ENCODE measurements at places on chromosomes 4 and X.

GRCh38 chrX:17377091-17377717 is 2.2 kb downstream of the NHS start:
- peak; percentile 55 for DNase-seq

- DNase-seq: no peak
These were observed 224.6 kb downstream of the ANAPC10 start for GRCh38 chr4:144873226-144873990.

DNA sequence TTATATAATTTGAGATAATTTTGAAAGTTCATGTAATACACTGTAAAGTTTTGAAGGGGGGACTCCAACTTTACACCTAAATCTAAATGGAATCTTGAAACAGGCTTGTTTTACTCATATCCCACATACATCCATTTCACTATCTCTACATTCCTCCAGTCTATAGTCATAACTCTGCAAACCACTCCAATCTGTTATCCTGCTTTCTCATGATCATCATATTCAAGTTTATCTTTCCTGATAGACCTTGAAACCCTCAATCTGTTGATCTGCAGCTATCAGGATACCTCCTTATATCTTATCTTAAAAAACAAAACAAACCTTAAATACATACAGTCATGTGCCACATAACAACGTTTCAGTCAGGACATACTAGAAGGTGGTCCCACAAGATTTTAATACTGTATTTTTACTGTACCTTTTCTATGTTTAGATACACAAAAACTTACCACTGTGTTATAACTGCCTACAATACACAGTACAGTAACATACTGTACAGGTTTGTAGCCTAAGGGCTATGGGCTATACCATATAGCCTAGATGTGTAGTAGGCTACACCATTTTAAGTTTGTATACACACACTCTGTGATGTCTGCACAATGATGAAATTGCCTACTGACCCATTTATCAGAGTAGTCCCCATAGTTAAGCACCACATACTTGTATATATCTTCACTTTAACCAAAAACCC is 14.0 kb downstream of the CHIC2 start:
- no peak for DNase-seq

GRCh38 chr4:137819964-137820383 is 287.7 kb upstream of the PCDH18 start:
- peak; percentile 32 for DNase-seq

DNA sequence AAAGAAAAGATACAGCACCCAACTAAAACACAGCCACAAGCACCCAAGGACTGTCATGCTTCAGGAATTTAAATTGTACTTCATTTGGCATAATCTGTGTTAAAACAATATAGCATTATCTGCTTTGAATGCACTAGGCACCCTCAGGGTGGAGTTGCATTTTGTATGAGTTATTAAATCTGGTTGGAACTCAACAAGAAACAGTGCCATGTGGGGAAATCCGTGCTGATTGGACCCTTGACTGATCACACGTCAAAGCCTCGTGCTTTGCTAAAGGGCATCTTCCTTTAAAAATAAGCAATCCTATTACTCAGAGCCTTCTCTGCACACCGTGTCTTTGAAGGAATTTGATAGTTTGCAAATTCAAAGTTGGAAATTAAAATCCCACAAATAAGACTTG is 35.4 kb downstream of the IGFBP7 start:
- no peak for DNase-seq

DNA sequence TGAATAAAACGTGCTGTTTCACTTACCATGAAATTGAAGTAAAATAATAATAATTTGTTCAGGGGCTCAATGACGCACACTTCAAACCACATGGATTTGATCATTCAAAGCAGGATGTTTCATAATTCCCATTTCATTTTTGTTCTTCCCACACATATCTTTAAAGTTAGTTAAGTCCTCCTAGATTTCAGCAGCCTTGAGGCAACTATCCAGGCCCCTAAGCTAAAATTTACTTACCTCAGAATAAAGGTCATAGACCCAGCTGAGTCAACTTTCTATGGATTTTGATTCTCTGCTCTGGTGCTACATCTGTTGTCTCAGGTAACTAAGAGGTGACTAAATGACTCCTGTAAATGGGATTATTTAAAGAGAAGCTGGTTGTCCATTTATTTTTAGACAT is 25.0 kb downstream of the GPR174 start:
- no peak for DNase-seq

DNA sequence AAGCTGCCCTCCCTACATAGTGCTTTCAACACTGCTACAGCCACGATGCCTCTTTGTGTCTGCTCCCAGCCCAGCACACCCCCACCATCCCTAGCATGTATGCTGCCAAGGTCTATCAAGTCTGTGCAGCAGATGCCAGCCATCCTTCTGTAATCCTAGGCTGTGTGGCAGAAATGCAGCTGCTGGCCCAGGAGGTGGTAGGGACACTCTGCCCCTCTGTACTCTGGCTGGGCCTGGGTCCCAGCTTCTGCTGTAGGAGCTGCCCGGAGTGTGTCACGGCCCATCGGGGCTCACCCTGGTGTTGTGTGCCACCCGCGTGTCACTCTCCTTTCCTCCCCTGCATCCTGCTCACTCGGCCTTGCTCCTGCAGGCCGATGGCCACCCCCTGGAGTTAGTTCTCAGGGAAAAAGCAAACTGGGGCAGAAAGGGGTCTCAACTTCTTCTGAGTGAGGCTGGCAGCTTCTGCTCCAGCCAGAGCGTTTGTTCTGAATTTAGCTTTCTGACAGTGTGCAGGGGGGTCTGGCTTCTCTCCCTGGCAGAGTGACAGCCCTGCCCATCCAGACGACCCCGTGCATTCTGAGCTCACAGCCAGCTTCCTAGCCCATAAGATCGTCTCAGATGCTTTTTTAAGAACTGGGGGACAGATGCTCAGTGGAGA is 22.7 kb downstream of the PSAPL1 start:
- no peak for DNase-seq

GRCh38 chr4:140595065-140595464 is 26.3 kb upstream of the UCP1 start:
- peak; percentile 32 for DNase-seq

GRCh38 chr4:80989921-80990544 is 40.5 kb upstream of the BMP3 start:
- peak; percentile 28 for DNase-seq

GRCh38 chrX:49960061-49960460 is 37.7 kb downstream of the CLCN5 start:
- DNase-seq: no peak

GRCh38 chr4:86184216-86184900 is 175.5 kb downstream of the MAPK10 start:
- no peak for DNase-seq

DNA sequence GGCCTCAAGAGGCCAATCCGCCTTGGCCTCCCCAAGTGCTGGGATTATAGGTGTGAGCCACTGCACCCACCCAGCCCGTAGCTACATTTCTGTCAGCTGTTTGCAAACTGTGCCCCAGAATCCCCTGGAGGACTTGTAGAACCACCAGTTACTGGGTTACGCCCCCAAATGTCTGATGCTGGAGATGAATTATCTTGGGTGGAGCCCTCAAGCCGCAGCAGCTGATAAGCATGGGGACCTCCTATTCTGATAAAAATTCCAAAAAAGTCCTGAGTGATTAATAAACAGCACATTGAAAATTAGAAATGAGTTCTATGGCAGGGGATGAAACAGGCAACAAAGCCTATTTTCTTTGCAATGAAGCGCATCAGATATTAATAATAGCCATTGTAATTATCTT is 105.0 kb downstream of the PTTG2 start:
- DNase-seq: no peak

- DNase-seq: no peak
These were observed 46.3 kb downstream of the ARHGEF9 start for GRCh38 chrX:63738696-63739095.

DNA sequence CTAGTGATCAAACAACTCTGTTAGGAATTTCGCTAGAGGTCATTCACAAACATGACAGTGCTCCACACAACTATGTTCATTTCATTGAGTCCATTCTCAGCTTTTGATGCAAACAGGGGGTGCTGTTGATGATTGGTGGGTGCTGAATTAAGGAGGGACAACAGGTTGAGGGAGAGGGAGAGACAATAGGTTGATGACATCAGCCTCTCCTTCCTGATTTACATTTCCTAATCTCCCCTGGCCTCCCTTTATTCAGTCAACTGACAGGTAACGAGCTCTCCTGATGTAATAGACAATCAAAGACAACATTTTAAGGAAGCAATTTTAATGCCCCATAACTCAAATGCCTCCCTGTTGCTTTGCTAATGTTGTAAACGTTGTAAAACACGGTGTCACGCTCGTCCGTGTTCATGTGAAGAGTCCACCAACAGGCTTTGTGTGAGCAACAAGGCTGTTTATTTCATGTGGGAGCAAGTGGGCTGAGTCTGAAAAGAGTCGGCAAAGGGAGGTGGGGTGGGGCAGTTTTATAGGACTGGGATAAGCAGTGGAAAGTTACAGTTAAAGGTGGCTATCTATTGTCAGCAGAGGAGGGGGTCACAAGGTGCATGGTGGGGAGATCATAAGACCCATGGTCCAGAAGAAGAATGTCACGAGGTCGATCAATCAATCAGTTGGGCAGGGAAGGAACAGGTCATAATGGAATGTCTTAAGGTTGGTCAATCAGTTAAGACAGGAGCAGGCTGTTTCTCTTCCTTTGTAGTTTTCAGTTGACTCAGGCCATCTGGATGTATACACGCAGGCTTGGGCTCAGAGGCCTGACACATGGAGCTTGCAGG is 4.8 kb upstream of the GAR1 start:
- no peak for DNase-seq

DNA sequence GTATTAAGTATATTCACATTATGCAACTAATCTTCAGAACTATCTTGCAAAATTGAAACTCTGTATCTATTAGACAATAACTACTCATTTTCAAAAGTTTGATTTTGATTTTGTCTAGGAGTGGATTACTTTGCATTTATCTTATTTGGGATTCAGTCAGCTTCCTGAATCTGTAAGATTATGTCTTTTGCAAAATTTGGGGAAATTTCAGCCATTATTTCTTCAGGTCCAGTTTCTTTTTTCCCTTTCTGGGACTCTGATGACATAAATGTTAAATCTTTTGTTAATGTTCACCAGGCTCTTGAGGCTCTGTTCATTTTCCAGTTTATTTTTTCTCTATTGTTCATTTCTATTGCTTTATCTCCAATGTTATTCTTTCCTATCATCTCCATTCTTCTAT is 15.0 kb downstream of the RPS6KA3 start:
- DNase-seq: no peak

GRCh38 chr4:26145212-26145611 is 175.6 kb upstream of the RBPJ start:
- no peak for DNase-seq

GRCh38 chr4:158053086-158053485 is 119.7 kb downstream of the GASK1B start:
- no peak for DNase-seq

GRCh38 chr4:104763554-104764222 is 269.0 kb upstream of the CXXC4 start:
- DNase-seq: no peak

- DNase-seq: no peak
These were observed 157.8 kb downstream of the RELL1 start for GRCh38 chr4:37528166-37528885.

GRCh38 chr4:62543002-62543401 is 1342.9 kb downstream of the ADGRL3 start:
- no peak for DNase-seq

- no peak for DNase-seq
These were observed 3.1 kb downstream of the SCML1 start for GRCh38 chrX:17740137-17741122.

DNA sequence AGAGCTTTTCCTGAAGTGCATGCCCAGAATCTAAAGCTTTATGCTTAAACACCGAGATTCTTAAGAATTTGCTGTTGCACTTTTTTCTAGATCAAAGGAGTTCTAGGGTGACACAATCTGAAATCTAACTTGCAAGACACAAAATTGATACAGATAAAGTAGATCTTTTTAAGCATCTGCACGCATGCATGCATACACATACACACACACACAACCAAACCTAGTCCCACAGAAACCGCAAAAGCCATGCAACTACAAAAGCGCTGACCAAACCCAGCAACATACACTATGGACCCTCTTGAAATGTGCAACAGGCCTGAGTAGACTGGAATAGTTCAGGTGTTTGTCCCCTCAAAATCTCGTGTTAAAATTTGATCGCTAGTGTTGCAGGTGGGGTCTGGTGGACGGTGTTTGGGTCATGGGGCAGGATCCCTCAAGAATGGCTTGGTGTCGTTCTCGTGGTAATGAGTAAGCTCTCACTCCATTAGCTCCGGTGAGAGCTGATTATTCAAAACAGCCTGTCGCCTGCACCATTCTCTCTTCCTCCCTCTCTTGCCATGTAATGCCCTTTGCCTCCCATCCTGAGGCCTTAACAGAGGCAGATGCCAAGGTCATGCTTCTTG is 52.7 kb downstream of the IRF2 start:
- DNase-seq: no peak

DNA sequence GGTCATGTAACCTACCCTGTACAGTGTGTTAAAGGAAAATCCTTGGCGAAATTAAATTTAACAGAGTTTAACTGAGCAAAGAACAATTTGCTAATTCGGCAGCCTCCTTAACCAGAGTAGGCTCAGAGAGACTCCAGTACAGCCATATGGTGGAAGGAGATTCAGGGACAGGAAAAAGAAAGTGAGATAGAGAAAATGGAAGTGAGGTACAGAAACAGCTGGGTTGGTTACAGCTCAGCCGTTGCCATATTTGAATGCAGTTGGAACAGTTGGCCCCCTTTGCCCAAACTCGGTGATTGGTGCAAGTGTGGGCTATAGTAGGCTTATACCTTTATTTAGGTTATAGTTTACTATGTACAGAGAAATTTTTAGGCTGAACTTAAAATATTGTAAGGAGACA is 48.8 kb upstream of the GBA3 start:
- no peak for DNase-seq

GRCh38 chr4:7767966-7768365 is 171.7 kb downstream of the AFAP1 start:
- no peak for DNase-seq

DNA sequence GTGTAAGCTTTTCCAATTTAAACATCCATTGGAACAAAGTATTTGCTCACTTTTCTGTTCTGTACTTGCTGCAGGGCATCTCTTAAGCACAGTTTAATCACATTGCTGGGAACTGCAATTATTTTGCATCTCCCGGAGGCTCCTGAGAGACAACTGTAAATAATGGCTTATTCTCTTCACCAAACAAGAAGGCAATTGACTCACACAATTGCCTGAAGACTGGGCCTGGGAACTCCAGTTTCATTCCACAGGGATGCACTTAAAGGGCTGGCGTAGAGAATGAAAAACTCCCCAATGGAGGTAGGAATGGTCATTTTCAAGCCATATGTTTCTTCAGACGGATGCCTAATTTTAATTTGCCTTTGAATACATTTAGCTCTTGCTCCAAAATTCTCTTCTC is 29.5 kb downstream of the TFDP3 start:
- no peak for DNase-seq

DNA sequence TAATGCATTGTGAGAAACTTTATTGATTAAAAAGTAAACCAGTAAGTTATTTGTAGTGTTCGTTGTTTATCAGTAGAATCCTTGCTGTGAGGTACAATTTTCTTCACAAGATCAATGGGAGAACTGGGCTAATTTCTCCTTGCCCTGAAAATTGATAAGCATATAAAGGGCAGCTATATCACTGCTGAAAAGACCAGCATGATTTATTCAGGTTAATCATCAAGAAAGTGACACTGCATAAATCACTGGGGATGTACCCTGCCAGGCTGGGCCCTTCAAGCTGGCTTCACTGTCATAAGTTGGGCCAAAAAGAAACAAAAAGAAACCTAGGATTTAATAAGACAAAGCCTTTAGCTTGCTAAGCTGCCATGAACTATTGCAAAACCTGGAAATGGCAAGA is 746.7 kb downstream of the STPG2 start:
- no peak for DNase-seq
